ENCODE measurements at places on chromosomes 3 and 15.
A peak's percentile ranks its signal among the peaks of the same experiment; 100 is the strongest.

DNA sequence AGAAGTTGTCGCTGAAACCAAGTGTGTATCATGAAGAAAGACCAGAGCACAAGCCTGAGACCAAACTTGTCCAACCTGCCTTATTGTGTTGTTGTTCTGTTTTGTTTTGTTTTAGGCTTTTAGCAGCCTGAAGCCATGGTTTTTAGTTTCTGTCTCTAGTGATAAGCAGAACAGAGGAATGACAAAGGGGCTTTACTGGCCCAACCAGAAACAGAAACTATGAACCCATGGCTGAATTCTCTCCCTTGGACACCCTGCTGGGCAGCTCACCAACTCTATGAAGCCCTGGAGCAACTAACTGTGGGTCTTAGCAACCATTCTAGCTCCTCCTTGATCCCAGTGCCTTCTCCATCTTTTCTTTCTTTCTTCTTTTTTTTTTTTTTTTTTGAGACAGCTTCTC lies 30.3 kb downstream of the HCLS1 start:
- no peak for DNase-seq

GRCh38 chr3:155101398-155101797 lies 21.3 kb downstream of the MME start:
- DNase-seq, result no peak

GRCh38 chr3:43872901-43873300 lies 182.2 kb downstream of the ABHD5 start:
- no peak for DNase-seq

DNA sequence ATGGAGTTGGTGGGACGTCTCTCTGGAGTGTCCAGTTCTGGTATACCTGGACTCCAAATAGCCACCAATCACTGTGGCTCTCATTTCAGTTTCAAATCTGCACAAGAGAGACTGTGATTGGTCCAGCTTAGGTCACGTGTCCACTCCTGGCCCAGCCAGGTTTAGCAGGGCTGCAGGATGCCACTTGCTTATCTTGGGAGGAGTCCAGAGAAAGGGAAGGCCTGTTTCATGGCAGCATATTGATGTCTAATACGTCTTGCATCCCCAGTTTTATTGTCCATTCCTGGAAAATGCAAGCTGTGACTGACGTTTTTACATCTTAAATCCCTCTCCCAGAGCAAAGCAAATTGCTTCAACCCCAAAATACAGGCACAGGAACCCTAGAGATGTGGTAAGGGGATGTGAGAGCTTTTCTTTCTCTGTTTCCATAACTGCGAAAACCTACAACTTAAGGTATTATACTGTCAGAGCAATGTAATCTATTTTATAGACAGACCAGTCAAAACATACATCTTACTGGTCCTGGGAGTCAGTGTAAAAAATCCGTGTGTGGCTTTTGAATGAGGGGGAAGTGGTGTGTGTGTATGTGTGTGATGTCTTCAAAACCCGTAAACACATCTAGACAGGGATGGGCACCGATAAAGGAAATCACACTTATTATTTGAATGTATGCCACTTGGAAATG lies 274.4 kb downstream of the TLE3 start:
- DNase-seq, result peak; percentile 42

- DNase-seq, result peak; percentile 86
These were observed 164.0 kb downstream of the MINAR1 start for GRCh38 chr15:79595995-79596622.

DNA sequence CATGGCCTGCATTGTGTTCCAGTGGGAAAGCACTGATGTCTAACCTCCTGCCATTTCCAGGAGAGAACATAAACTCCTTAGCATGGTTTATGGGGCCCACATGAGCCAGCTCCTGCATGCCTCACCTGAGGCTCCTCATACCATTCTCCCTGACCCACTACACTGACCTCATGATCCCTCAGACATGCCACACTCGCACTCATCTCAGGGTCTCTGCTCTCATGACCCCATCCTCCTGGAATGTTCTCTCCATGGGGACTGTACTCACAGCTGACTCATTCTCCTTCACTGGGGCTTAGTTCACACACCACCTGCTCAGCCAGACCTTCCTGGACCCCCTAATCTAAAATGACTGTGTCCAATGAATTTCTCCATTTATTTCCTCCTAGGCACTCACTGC lies 4.0 kb upstream of the LMCD1 start:
- no peak for DNase-seq

- DNase-seq, result peak; percentile 1
These were observed 133.6 kb upstream of the ABHD17C start for GRCh38 chr15:80561500-80561899.

GRCh38 chr3:89223188-89223587 lies 115.8 kb downstream of the EPHA3 start:
- no peak for DNase-seq

- no peak for DNase-seq
These were observed 63.0 kb downstream of the ADAMTS17 start for GRCh38 chr15:100278596-100279380.

GRCh38 chr15:41971895-41972252 lies 483 bp downstream of the EHD4 start:
- DNase-seq, result peak; percentile 57

DNA sequence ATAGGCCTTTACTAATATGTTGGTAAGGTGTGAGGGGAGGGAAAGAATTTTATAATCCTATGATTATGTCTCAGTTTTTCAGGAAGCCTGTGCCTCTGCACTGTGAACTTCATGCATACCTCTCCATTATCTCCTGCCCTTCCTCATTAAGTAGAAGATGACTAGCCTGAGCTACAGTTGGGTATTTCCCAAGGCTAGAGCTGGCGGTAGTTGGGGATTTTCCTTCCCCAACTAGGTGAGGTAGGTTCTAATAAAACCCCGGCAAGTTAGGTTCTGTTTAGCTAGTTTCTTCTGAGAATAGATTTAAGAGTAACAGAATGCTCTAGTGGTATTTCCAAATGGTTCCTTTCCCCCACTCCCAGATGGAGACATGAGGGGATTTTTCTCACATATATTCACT lies 414.5 kb downstream of the GRM7 start:
- peak; percentile 17 for DNase-seq

GRCh38 chr15:99106417-99107220 lies 1.7 kb downstream of the SYNM start:
- no peak for DNase-seq

- no peak for DNase-seq
These were observed 39.0 kb downstream of the MYH15 start for GRCh38 chr3:108471426-108471825.

DNA sequence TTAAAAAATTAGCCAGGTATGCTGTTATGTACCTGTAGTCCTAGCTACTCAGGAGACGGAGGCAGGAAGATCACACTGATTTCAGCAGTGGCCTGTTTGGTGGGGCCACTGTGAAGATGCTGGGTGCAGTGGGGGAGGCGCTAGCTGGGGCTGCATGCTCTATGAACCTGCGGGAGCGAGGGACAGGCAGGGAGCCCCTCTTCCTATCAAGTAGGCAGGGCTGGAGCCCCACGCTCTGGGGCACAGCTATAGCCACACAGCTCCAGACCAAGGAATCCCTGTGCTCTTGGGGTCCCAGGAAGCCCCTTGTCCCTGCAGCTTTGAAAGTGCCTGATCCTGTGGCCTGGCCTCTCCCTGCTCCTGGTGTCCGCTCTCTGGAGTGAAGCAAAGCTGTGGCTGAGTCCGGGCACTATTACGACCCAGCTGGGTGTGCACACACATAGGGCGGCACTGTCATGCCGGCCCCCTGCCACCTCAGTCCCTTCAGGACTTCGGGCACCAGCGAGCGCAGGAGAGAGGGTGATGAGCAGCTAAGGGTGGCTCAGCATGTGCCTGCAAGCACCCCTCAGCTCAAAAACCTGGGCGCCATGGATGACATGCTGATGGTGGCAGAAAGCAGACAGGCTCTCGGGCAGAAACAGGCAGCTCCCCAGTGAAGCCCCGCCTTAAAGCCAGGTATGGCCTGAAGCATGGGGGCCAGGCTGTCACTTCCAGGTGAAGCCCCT lies 262.6 kb downstream of the TBC1D5 start:
- DNase-seq, result no peak

DNA sequence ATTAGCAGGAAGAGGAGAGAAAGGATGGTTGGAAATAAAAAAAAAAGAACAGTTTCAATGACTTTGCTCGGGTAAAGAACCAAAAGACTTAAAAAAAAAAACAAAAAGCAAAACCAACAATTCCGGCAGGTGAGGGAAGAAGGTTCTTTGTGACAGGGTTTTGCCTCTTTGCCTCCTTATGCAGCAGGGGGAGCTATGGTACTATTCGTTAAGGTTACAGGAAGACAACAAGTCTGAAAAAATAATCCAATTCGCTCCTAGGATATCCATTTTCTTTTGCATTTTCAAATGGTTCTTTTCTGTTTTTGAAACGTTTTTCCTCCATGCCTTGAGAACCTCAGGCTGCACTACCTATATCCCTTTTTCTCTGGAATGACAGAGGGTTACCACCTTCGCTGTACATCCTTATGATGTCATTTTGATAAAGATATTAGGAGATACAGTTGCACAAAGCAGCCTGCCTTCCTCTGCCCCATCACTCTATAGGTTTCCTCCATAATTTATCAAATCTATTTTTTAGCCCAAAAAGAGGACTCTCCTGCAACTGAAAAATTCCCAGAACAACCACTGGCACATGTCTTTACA lies 55.0 kb downstream of the CFAP20DC start:
- DNase-seq, result peak; percentile 57

- no peak for DNase-seq
These were observed 19.3 kb upstream of the ATP10A start for GRCh38 chr15:25882466-25882865.

DNA sequence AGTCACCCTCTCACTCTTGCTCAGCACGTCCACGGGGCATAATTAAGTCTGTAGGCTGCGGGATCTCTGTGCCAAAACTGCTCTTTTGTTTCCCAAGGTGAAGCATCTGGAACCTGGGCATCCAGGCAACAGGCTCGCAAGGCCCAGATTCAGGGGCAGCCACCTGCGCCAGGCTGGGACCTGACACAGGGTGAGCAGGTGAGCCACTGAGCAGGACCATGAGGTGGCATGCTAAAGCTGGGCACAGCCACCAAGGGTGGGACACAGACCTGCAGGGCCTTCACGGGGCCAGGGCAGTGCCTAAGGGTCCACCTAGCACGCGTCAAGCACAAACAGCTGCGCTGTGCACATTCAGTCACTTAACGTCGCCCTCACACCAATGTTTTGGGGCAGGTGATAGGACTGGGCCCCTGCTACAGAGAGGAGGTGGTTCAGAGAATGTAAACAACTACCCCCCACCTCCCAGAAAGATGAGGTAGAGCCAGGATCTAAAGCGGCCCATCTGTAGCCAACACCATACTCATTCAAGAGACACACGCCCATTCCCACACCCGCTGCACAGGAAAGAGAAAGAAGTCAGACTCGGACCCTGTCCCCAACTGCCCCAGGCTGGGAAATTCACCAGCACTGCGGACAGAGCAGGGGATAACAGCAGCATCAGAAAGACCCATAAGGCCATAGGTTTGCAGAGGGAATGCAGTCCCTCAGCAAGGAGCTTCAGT lies 16.3 kb downstream of the XXYLT1 start:
- no peak for DNase-seq

DNA sequence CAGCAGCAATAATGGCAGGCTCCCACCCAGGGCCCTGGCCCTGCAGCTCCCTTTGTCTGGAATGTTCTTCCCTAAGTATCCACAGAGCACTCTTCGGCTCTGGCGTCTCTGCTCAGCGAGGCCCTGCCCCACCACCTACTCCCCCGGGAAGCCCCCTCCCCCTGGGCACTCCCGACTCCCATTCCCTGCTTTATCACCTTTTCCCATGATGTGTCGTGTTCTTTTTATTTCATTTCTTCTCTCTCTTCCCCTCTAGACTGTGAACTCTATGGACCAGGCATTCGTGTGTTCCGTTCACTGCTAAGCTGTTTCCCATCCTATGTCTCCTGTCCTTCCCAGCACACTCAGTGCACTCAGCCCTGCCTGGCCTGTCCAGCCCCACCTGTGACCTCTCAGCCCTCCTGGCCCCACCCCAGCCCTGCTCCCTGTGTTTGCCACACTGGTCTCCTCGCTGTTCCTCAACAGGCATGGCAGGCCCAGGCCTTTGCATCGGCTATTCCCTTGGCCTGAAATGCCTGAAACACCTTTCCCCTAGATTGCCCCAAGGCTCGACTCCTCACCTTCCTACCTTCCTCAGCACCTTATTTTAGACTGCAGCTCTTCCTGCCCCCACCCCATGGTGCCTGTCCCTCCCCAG lies 107.4 kb downstream of the TPRA1 start:
- DNase-seq, result no peak

GRCh38 chr3:71376503-71376902 lies 207.0 kb downstream of the FOXP1 start:
- DNase-seq, result no peak

GRCh38 chr3:171797873-171798272 lies 12.4 kb downstream of the PLD1 start:
- no peak for DNase-seq

GRCh38 chr3:189605717-189606116 lies 25.5 kb upstream of the TP63 start:
- DNase-seq, result no peak

GRCh38 chr3:128399221-128399915 lies 67.3 kb downstream of the DNAJB8 start:
- no peak for DNase-seq

- no peak for DNase-seq
These were observed 114.8 kb downstream of the IGF1R start for GRCh38 chr15:98763179-98763578.

- no peak for DNase-seq
These were observed 15.2 kb upstream of the IQCF6 start for GRCh38 chr3:51794206-51794605.

GRCh38 chr3:17639257-17639656 lies 103.2 kb downstream of the TBC1D5 start:
- no peak for DNase-seq

DNA sequence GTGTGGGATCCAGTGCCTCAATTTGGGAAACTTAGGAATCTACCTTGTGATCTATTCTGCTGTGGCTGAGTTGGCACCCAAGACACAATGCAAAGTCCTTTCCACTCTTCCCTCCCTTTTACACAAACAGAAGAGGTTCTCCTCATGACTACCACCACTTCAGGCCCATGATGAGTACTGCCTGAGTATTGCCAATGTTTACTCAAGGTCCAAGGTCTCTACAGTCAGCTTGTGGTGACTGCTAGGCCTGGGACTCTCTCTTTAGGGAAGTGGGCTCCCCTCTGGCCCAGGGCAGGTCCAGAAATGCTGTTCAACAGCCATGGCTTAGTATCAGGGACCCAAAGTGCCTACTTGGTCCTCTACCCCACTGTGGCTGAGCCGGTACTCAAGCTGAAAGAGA lies 56.8 kb upstream of the PEX5L start:
- no peak for DNase-seq

DNA sequence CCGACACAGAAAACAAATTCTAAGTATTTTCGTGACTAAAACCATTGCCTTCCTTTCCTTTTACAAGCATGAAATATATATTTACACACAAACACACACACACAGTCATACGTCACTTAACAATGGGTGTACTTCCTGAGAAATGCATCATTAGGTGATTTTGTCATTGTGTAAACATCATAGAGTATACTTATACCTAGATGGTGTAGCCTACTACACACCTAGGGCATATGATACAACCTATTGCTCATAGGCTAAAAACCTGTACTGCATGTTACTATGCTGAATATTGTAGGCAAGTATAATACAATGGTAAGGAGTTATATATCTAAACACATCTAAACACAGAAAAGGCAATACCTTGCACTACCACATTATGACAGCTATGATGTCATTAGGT lies 28.6 kb downstream of the COL6A5 start:
- no peak for DNase-seq

- no peak for DNase-seq
These were observed 3.4 kb downstream of the FYCO1 start for GRCh38 chr3:45992133-45992729.

Data from GM13977 (cell line).